T-helper 22 cell (primary cell): ENCODE measurements at places on chromosomes 11 and 22.

- no peak for DNase-seq
These were observed 125.1 kb downstream of the WT1 start for GRCh38 chr11:32310214-32310601.

DNA sequence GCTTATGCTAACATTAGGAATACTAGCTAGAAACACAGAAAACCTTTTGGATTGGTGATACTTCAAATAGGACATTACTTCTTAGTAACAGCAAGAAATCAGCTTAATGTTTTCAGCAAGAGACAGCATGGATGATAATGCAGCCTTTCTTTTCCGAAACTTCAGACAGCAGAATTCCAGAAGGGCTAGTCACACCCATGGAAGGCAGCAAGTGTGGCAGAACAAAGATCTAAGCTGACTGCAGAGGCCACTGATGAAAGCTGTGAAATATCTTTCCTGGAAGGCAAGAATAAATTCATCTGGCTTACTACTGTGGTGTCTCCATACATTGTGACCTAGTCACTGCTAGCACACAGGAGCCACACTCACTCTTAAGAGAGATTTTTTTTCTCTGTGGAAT, 100.3 kb downstream of the CCDC83 start:
- no peak for DNase-seq

DNA sequence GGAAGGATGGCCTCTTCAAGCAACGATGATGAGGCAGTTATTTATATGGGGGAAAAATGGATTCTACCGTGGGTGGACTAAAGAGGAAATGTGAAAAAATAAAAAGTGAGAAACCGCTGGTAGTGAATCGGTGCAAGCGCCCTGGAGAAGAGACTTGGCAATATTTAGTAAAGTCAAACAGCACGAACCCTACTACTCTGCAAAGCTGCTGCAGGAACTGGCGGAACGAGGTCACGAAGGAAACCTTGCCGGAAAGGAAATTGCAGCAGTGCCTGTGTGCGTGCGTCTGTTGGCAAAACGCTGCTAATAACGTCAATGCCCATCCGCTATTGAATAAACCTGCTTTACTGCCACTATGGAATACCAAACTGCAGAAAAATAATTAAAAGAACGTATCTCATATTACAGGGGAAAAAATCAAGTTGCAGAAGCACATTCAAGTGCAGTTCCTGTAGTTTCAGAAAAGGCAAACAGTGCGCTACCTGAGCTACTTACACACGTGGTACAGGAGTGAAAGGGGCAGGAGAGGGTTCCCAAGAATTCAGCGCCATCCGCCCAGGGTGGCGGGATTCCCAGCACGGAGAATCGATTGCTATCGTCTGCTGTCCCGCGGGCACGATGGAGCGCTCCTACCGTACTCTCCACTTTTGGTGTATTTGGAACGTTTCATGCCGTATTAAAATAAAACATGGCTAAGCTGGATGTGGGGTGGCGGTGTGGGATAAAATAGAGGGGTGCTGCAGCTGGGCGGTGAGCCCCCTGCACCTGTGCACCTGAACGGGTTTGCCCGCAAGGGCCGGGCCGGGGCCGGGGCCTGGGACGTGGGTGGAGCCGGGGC, 585 bp upstream of the NADSYN1 start:
- peak; percentile 57 for DNase-seq

GRCh38 chr22:27995801-27996528, 76.9 kb upstream of the PITPNB start:
- no peak for DNase-seq

GRCh38 chr11:115503083-115503885, 931 bp downstream of the CADM1 start:
- DNase-seq: no peak

GRCh38 chr11:126943316-126943715, 57.3 kb downstream of the KIRREL3 start:
- DNase-seq: no peak

DNA sequence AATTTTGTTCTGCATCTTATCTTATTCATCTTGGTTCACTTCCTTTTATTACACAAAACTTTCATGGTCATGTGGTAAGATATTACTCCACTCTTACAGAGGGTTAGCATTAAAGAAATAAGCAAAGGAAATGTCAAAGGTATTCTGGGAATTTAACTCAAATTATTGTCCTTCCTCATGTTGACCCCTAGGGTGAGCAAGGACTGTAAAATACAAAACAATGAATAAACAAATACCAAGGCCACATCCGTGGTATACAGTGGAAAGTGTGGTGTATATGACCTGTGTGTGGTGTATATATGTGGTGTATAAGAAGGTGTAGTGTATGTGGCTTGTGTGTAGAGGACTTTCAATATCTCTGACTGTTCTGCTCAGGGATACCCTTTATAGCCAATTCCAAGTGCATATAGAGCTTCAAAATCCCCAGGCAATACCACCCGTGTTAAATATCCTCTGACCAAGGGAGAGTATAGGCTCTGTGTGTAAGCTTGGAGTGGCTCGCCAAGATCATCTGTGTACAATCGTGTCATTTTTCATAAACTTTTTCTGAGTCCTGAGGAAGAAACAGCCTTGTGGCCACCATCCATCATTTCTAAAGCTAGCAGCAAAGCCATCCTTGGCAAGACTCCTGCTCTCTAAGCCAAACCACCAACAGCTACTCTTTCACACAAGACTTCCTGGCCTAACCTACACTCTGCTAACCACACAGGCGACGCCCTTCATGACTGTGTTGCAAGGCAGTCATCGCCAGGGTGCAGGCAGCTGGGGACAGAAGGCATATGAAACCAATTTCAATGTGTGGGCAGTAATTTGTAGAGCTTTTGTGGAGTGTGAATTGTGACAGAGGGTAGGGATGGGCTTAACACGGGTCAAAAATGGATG, 548.0 kb downstream of the ETS1 start:
- peak; percentile 70 for DNase-seq

GRCh38 chr11:38530226-38530625, 1932.2 kb upstream of the RAG2 start:
- DNase-seq: no peak

- no peak for DNase-seq
These were observed 11.0 kb upstream of the SPTBN2 start for GRCh38 chr11:66739983-66740382.

- no peak for DNase-seq
These were observed 1.0 kb downstream of the ADAMTS15 start for GRCh38 chr11:130449310-130449990.

DNA sequence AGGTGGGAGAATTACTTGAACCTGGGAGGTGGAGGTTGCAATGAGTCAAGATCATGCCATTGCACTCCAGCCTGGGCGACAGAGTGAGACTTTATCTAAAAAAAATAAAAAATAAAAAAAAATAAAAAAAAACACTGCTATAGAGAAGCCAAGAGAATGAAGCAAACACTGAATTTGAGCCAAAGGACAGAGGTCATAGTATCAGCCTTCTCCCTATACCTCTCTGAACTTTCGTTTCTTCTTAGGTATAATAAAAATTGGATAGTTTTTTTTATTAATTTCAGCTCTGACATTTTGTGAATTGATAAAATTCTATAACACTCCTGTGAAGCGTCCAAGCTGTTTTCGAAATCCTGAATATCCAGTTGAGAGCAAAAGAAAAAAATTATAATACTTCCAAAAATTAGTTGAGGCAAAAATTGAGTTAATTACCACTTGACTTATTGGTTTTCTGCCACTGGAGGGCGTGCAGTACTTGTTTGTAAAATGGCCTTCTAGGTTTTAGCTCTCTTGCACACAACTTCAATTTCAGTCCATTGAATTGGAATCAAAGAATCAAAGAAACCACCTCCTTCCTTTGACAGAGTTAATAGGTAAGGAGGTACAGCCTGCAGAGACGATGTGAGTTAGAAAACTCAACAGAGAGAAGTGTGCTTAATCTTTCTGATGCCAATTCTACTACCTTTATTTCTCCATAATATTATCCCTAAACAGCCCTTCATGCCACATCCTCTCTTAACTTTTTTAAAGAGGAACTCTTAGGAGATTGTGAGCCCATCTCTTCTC, 143.2 kb downstream of the BBOX1 start:
- DNase-seq: no peak

DNA sequence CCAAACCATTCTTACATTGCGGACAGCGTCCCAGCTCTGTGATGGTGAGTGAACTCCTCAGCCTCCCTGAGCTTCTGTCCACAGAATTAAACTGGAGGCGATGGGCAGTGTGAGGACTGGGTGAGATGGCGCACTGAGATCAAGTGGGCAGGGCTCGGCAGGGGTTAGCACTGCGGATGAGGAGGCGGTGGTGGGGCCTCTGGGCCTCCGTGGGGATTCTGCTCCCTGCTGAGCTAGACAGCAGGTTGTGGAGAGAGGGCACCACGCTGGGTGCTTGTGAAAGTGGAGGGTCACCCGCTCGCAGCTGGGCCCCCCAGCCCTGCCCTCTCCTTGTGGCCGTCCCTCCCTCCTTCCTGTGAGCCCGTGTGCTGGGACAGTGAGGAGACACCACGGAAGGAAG, 25.6 kb upstream of the PARVG start:
- no peak for DNase-seq
